ENCODE measurements at places on chromosomes 13 and 19. TPM values are rescaled to one million over a fixed set of nuclear protein-coding genes. Genes with fewer than 3 reads are reported as not detected.

DNA sequence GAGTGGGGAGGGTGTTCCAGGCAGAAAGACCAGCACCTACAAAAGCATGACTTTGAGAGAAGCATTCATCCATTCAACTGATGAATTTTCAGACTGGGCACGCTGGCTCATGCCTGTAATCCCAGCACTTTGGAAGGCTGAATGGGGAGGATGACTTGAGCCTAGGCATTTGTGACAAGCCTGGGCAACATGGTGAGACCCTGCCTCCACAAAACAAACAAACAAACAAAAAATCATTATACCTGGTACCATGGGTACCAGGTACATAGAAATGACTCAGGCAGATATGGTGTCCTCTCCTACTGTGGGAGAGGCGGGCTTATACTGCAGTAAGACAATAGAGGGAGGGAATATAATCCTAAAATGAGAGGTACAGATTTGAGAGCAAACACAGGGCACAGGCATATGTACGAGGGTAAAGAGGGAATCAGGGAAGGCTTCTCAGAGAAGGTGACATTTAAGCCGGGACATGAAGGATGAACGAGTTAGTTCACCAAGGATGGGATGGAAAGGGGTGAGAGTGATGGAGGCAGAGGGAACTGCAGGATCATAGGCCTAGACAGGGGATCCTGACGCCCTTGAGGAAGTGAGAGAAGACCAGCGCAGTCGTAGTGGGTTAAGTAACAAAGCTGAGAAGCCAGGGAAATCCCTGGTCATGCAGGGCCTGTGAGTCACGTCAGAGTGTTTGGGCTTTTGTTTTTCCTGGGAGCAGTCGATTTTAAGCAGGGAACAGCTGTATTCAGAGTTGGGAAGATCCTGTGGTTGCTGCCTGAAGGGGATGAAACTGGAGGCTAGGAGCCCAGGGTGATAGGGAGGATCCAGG lies 2.9 kb downstream of the CYP2S1 start:
- H3K27ac ChIP-seq: no peak overlapping the region
- H3K4me3 ChIP-seq: no peak overlapping the region
- no peaks in the 10 kb centered on the region for H3K36me3 ChIP-seq
- peaks cover 6% of the 10 kb centered on the region for H3K4me1 ChIP-seq
- H3K27me3 ChIP-seq: peaks cover 93% of the 10 kb centered on the region

GRCh38 chr19:39160889-39161672 lies 35.5 kb downstream of the PAK4 start:
- H3K36me3 ChIP-seq: no peaks in the 10 kb centered on the region
- no peak overlapping the region for H3K4me3 ChIP-seq
- no peaks in the 10 kb centered on the region for H3K27me3 ChIP-seq
- no peak for DNase-seq

DNA sequence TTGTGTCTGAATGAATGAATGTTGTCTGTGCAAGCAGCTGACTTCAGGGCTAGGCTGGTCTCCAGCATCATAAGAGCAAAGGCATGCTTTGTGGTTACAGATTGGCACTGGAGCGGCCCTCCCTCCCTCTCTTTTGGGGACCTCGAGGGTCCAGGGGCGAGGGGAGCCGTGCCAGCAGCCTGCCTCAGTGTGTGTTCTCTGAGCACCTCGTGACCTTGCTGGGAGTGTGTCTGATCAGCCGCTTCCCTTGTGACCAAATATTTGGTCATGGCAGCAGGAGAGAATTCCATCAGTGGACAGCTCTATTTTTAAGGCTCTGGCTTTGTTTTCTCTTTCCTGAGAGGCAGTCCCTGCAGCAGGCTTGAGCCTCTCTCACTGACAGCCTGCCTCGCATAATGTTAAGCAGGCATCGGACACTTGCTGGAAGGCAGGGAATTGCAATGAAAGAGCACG lies 329.7 kb downstream of the UQCRFS1 start:
- peaks cover 4% of the 10 kb centered on the region for H3K27me3 ChIP-seq
- H3K27ac ChIP-seq: peak overlapping the region; percentile 86
- DNase-seq: peak; percentile 52

Gene ZNF229
- total RNA-seq: 5.3 TPM

- H3K36me3 ChIP-seq: no peaks in the 10 kb centered on the region
- no peak for DNase-seq
- peaks cover 100% of the 10 kb centered on the region for H3K27me3 ChIP-seq
- no peak overlapping the region for H3K4me3 ChIP-seq
- H3K4me1 ChIP-seq: no peaks in the 10 kb centered on the region
Observed at GRCh38 chr13:111537115-111537728, 216.8 kb downstream of the TEX29 start.

DNA sequence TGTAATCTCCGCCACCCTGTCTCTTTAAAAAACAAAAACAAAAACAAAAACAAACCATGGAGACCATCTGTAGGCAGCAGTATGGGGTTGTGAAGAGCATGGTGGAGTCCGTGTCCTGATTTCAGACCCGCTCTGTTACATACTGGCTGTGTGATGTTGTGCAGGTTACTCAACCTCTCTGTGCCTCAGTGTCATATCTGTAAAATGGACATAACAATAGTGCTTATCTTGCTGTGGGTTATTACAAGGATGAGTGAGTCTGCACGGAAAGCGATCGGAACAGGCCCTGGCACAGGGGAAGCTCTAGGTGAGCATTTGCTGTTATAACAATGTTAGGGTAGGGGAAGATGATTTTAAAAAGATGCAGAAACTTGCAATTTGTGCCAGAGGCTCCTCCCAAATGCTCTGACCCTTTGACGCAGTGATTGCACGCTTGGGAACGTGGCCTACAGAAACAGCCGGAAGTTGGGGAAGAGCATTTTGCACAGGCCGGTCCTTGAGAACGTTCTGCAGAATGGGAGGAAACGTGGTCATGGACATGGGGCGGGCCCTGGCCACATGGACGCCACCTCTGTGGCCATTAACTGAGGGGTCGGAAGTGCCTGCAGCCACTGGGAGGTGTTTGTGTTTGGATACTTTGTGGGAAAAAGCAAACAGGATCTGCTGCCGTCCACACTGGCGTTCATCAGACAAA lies 15.7 kb upstream of the SELENOW start:
- peak; percentile 46 for DNase-seq
- no peaks in the 10 kb centered on the region for H3K27me3 ChIP-seq
- H3K4me3 ChIP-seq: no peak overlapping the region
- H3K27ac ChIP-seq: peak overlapping the region; percentile 79
- H3K4me1 ChIP-seq: peaks cover 17% of the 10 kb centered on the region

DNA sequence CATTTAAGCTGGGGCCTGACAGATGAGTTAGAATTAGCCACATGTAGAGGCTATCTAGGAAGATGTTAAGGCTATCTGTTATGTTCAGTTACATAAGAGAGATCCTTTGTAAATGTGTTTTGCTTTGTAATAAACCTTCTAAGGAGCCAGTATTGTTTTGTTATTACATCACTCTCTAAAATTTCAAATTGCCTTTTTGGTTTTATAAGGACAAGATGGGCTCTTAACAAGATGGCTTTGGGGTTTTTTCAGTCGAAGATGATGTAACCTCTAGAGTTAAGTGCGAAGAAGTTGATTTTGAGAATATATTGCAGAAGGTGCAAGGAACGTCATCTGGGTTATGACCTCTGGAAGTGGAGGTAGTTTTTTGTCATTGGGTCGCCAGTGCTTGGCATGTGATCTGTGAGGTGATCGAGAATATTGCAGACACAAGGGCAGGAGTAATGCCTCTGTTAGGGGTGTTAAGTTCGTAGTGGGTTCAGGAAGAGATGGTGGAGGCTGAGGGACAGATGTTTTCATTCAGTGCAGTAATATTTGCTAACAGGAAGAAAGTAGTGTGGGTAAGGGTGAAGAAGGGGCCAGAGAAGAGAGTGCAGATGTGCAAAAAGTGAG lies 12.7 kb downstream of the LSM14A start:
- peak overlapping the region; percentile 6 for H3K27ac ChIP-seq
- no peaks in the 10 kb centered on the region for H3K27me3 ChIP-seq
- no peak for DNase-seq
- H3K36me3 ChIP-seq: no peaks in the 10 kb centered on the region

Gene KCNJ14
- total RNA-seq: 0.27 TPM

Gene CEACAM20
- not detected for total RNA-seq

Gene TSSK6
- total RNA-seq: 0.77 TPM

DNA sequence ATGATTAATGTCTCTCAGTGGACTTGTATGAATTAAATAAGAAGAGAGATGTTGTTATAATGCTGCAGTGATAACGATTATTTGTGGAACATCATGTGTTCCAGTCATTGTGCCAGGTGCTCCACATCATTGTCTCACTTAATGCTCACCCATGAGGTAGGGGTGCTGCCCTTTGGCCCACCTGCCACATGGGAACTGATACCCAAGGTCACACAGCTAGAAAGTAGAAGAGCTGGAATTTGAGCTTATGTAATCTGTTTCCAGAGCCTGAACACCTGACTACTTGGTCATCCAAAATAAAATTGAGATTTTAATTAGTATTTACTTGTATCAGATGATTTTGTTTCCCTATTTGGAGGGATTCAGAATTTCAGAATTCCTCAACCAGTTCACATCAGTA lies 36.0 kb upstream of the GPI start:
- peaks cover 89% of the 10 kb centered on the region for H3K36me3 ChIP-seq
- DNase-seq: no peak
- no peak overlapping the region for H3K4me3 ChIP-seq
- no peaks in the 10 kb centered on the region for H3K27me3 ChIP-seq

DNA sequence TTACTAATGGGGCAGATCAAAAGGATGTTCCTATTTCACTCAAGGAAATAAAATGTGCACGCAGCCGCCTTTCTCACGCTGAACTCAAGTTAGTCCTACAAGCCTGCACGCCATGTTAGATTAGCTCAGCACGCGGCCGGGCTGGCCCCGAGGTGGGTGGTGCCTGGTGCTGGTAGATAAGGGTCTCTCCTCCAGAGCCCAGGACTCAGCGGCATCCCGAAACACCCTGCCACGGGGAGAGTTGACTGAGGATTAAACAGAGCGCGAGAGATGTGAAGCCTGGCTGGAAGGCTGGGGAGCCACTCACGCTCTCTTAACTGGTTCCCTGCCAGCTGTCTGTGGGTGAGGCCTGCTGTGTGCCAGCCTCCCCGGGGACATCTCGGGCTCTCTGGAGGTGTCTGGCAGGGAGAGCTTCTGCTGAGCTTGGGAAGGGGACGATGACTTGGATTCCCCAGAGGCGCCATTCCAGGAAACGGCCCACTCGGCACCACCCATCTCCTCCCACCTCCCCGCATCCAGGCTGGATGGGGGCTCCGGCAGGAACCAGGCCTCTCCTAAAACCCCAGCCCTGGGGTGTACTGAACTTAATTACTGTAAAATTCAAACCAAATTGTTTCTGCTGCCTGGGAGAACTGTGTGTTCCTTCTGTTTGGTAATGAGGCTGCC lies 122.2 kb downstream of the KDM4B start:
- H3K27ac ChIP-seq: peak overlapping the region; percentile 62
- H3K4me3 ChIP-seq: peak overlapping the region; percentile 7
- no peaks in the 10 kb centered on the region for H3K27me3 ChIP-seq
- peaks cover 44% of the 10 kb centered on the region for H3K4me1 ChIP-seq
- DNase-seq: peak; percentile 65
- H3K36me3 ChIP-seq: peaks cover 27% of the 10 kb centered on the region

Gene ACTMAP
- 7.4 TPM for total RNA-seq

GRCh38 chr13:103145442-103145841 lies 79.2 kb upstream of the SLC10A2 start:
- H3K4me1 ChIP-seq: no peaks in the 10 kb centered on the region
- DNase-seq: no peak
- H3K27ac ChIP-seq: no peak overlapping the region
- H3K36me3 ChIP-seq: no peaks in the 10 kb centered on the region
- no peaks in the 10 kb centered on the region for H3K27me3 ChIP-seq
- H3K4me3 ChIP-seq: no peak overlapping the region

DNA sequence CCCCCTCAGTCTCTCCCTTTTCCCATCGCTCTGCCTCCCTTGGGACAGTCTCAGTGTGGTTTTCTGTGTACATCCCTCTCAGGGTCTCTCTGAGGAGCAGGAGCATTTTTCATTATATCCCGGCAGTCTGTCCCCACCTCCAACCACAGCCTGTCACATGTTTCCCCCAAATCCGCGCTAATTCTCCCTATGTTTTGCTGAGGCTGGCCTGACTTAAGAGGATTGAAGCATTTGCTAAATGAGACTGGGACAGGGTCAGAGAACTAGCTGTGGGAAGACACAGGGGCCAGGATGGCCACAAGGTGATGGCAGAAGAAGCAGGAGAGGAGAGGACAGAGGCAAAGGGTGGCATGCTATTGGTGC lies 5.5 kb downstream of the TPRX1 start:
- H3K27ac ChIP-seq: no peak overlapping the region
- no peak for DNase-seq
- H3K27me3 ChIP-seq: peaks cover 20% of the 10 kb centered on the region
- H3K36me3 ChIP-seq: no peaks in the 10 kb centered on the region
- no peak overlapping the region for H3K4me3 ChIP-seq
- H3K4me1 ChIP-seq: no peaks in the 10 kb centered on the region

GRCh38 chr19:38665950-38666662 lies 18.7 kb downstream of the ACTN4 start:
- DNase-seq: peak; percentile 73
- peaks cover 100% of the 10 kb centered on the region for H3K4me1 ChIP-seq
- no peaks in the 10 kb centered on the region for H3K36me3 ChIP-seq
- H3K27me3 ChIP-seq: no peaks in the 10 kb centered on the region
- H3K27ac ChIP-seq: peak overlapping the region; percentile 95
- peak overlapping the region; percentile 48 for H3K4me3 ChIP-seq

Gene TLE6
- 1.3 TPM for total RNA-seq

Gene B3GNT8
- total RNA-seq: 10.3 TPM

- no peaks in the 10 kb centered on the region for H3K27me3 ChIP-seq
- peaks cover 87% of the 10 kb centered on the region for H3K4me1 ChIP-seq
- peak overlapping the region; percentile 82 for H3K27ac ChIP-seq
- no peak for DNase-seq
Observed at GRCh38 chr13:110284779-110285484, 22.0 kb downstream of the COL4A1 start.

Gene SIAH3
- total RNA-seq: not detected

DNA sequence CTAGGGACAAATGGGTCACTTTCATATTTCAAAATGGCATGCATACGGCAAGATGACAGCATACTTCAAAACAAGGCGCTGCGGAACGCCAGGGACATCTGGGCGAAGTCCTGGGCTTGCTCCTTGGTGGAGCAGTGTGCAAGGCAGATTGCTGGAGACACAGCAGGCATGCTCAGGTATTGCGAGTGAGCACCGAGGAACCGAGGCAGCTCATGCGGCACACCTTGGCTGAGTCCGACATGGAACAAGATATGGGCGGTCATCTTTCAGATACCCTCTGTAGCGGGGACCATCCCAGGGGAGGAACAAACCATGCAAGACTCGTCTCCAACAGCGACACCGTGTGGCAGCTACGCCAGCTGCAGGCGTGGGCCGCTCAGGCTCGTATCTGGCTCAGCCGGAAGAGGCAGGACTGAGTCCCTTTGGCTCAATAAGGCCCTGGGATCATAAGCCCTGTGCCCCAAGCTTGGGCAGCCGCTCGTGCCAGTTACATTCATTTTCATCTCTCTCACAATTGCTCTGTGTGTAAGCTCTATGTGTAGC lies 112.4 kb downstream of the NUFIP1 start:
- H3K27ac ChIP-seq: no peak overlapping the region
- no peaks in the 10 kb centered on the region for H3K27me3 ChIP-seq
- H3K4me1 ChIP-seq: peaks cover 6% of the 10 kb centered on the region

Gene LILRB4
- total RNA-seq: 4.0 TPM

Gene OR1M1
- not detected for total RNA-seq

GRCh38 chr19:10112895-10113591 lies 1.6 kb downstream of the P2RY11 start:
- peaks cover 19% of the 10 kb centered on the region for H3K4me1 ChIP-seq
- H3K36me3 ChIP-seq: peaks cover 71% of the 10 kb centered on the region
- peak overlapping the region; percentile 18 for H3K27ac ChIP-seq

- peaks cover 20% of the 10 kb centered on the region for H3K27me3 ChIP-seq
- no peak overlapping the region for H3K27ac ChIP-seq
- no peak overlapping the region for H3K4me3 ChIP-seq
- H3K4me1 ChIP-seq: peaks cover 5% of the 10 kb centered on the region
Observed at GRCh38 chr19:46478356-46478986, 7.1 kb upstream of the PNMA8A start.

- DNase-seq: no peak
- no peak overlapping the region for H3K4me3 ChIP-seq
- no peaks in the 10 kb centered on the region for H3K36me3 ChIP-seq
- H3K27ac ChIP-seq: no peak overlapping the region
Observed at GRCh38 chr13:104357672-104358354, 1291.6 kb upstream of the SLC10A2 start.

Data from left ventricle myocardium inferior (tissue), 1 donor.